Activated CD4-positive, CD25-positive, alpha-beta regulatory T cell treated with anti-CD3 and anti-CD28 coated beads, Interleukin-2, amount 50 U/mL, for 72 hours (primary cell): ENCODE measurements at places on chromosomes 2 and 18.
A peak's percentile ranks its signal among the peaks of the same experiment; 100 is the strongest.

- no peak for DNase-seq
These were observed at the start of gene OTOF for GRCh38 chr2:26477911-26478253. Gene OTOF, minus strand, starts transcription at chr2:26478124.

DNA sequence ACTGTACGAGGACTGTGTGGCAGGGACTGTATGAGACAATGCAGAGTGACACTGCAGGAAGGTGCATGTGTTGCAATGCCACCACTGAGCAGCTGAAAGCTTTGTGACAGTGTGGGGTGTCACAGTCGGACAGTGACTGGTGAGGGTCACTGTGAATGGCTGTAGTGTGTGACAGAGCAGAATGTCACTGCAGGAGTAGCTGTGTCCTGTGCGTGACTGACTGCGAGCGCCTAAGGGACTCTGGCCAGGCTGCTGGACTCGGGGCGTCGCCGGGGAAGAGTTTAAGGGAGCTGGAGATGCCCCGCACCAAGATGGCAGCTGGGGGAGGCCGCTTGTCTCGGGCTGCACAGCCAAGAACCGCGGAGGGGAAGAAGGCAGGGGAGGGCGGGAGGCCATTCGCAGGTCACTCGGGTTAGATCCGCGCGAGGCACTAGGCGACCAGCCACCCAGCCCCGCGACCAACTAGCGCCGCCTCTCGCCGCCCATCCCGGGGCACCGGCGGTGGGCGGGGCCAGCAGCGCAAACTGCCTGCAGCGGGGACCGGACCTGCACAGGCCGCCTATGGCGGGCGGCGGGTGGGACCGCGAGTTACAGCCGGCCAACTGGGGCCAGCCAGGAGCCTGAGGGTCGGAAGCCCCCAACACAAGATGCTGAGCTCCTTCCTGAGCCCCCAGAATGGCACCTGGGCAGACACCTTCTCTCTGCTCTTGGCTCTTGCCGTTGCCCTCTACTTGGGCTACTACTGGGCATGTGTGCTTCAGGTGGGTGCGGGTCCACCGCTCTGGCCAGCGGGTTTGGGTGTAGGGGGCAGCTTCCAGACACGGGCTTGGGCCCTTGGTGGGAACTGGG lies at the start of gene ABHD1:
TSS of gene ABHD1 (plus strand) at position 514 of the 849 bp plus-strand sequence. CDS start at position 648, 134 bp downstream.
- DNase-seq: peak; percentile 69

DNA sequence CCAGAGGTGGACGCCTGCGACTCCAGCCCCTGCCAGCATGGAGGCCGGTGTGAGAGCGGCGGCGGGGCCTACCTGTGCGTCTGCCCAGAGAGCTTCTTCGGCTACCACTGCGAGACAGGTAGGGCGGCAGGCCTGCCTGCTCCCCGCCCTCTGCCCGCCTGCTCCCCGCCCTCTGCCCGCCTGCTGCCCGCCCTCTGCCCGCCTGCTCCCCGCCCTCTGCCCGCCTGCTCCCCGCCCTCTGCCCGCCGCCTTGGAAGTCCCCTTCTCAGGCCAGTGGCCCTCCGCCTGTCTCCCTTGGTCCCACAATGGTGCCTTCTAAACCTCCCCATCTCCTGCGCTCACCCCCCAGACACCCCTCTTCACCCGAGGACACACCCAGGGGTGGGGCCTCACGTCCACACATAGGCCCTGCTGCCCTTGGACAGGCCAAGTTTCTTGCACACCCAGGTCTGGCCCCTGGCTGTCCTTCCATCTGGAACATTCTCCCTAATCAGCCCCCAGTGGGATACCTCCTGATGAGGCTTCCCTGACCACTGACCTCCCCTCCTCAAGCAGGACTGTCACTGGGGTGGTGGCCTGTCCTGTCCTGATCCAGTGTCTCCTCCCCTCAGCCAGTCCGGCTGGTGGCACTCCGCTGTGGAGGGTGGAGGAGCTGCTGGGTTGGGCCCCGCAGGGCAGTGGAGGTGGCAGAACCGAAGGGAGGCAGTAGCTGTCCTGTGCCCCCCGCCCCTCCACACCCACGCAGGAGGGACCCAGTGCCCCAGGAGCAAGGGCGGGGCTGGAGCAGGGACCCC lies 37.9 kb downstream of the MTERF4 start:
- peak; percentile 42 for DNase-seq

- no peak for DNase-seq
These were observed 12.5 kb downstream of the CAPN14 start for GRCh38 chr2:31204783-31205182.

DNA sequence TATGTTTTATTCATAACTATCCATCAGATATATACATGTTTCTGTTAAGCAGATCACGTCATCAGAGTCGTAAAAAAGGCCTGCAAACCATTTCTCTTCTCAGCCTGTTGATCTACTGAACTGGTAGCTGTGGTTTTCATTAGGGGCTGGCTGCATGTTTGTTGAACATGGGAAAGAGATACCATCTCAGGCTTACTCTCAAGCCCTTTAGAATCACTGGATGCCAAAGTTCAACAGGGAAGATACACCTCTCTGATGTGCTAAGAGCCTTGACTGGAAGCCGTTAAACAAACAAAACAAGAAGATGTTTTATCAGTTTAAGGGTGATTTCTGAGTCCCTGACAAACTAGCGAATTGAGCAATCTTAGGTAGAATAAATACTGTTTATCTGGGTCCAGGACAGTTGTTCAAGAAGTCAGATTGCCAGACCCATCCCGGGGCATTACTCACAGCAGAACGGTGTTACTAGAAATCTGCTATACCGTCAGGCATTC lies 94.5 kb upstream of the LMAN1 start:
- DNase-seq: no peak

GRCh38 chr18:76972846-76973519 lies 150.6 kb downstream of the ZNF236 start:
- no peak for DNase-seq

- no peak for DNase-seq
These were observed at the start of gene LHCGR for GRCh38 chr2:48755473-48755872. Gene LHCGR, minus strand, starts transcription at chr2:48755724. Its CDS starts 53 bp downstream, at chr2:48755671.

DNA sequence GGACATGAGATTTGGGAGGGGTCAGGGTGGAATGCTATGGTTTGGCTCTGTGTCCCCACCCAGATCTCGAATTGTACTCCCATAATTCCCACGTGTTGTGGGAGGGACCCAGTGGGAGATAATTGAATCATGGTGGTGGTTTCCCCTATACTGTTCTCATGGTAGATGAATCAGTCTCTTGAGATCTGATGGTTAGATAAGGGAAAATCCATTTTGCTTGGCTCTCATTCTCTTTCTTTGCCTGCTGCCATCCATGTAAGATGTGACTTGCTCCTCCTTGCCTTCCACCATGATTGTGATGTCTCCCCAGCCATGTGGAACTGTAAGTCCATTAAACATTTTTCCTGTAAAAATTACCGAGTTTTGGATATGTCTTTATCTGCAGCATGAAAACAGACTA lies 80.9 kb upstream of the GALNT5 start:
- DNase-seq: no peak

DNA sequence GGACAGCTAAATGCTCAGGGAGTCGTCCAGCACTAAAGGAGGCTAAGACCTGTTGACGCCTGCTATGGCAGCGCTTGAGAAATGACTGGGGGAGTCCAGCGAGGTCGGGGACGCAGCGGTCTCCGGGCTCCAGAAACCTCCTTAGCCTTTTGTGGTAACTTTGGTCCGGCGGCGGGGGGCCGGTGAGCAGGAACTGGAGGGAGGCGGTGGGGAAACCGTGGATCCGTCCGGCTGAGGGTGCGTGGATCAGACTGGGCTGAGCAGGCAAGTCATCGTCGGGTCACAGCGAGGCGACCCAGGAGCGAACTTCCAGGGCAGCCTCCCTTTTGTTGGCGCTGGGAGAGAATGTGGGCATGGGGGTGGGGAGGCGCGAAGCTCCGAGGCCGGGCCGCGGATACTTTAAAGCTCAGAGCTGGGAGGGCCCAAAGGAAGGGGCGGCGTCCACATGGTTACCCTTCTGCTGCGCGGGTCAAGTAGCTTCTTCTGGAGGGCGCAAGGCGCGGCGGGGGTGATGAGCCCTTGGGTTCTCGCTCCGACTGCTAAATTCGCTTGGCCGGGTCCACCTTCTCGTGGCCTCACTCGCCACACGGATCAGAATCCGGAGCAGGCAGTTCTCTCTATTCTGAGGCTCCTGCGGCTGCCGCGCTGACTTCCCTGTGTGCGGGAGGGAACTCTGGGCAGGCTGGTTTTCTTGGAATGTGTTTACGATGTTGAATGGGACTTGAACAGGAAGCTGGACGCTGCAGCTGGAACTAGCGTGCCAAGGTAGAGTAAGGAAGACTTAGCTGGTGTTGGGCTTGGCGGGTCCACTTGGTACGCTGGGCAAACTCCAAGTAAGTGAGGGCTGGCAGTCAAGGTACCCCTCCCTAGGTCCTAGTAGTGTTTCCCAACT lies 920 bp downstream of the GULP1 start:
- no peak for DNase-seq

DNA sequence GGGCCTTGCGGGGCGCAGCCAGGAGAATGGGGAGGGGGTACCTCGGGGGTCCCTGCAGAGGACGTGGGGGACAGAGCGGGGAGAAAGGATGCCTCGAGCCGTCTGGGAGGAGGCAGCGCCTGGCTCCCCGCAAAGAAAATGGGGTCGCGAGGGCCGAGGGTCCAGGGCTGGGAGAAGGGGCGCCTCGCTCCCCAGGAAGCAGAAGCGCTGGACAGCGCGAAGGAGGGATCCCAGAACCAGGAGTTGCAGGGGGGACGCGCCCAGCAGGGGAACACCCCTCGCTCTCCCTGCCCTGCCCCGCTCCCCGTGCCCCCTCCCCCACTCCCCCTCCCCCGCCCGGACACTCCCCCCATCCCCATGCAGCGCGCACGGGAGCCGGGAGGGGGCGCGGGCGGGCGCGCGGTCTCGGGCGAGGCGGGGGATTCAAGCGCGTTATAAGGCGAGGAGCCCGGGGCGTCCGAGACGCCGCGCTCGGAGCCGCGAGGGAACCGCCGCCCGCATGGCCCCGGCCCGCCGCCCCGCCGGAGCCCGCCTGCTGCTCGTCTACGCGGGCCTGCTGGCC lies at the start of gene ERFE:
TSS of gene ERFE (plus strand) at position 462 of the 562 bp plus-strand sequence. CDS start at position 500, 38 bp downstream.
- DNase-seq: no peak

DNA sequence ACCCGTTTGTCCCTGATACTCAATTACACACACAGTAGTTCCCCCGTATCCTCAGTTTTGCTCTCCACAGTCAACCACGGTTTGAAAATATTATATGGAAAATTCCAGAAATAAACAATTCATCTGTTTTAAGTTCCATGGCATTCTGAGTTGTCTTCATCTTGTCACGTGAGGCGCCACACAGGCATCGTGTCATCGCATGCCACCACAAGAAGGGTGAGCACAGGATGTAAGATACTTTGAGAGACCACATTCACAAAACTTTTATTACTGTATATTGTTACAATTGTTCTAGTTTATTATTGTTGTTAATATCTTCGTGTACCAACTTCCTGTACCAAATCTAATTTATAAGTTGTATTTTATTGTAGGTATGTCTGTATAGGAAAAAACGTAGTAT lies 17.7 kb downstream of the ADNP2 start:
- DNase-seq: no peak

- no peak for DNase-seq
These were observed 122.9 kb upstream of the ITGA4 start for GRCh38 chr2:181334158-181334826.

- no peak for DNase-seq
These were observed 1.7 kb upstream of the DYSF start for GRCh38 chr2:71451705-71452104.

GRCh38 chr2:101002562-101003277 lies 631 bp downstream of the RPL31 start:
- no peak for DNase-seq

DNA sequence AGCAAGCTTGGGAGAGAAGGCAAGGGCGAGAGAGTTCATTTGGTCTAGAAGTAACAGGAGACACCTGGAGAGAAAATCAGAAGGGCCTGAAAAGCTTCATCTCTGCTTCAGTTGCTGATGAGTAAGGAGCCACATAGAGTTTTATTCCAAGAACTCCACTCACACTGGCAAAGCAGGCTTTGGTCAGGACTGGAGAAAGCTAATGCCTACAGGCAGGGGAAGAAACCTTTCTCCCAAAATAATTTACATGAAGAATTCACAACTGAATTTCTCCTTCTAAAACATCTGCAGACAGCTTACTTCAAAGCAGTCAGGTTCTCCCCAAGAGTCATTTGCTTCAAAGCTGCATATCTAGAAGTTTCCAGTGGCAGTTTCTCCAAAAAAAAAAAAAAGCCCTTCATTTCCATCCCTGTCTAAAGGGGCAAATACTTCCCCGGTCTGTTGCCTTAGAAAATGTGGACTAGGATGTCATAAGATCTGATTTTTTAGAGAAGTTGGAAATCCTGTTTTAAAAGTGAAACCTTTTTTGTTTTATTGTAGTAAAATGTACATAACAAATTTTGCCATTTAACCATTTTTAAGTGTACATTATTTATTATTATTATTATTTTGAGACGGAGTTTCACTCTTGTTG lies 46.3 kb downstream of the TMEM247 start:
- no peak for DNase-seq

GRCh38 chr2:175931805-175932204 lies 70.3 kb downstream of the LNPK start:
- DNase-seq: no peak

DNA sequence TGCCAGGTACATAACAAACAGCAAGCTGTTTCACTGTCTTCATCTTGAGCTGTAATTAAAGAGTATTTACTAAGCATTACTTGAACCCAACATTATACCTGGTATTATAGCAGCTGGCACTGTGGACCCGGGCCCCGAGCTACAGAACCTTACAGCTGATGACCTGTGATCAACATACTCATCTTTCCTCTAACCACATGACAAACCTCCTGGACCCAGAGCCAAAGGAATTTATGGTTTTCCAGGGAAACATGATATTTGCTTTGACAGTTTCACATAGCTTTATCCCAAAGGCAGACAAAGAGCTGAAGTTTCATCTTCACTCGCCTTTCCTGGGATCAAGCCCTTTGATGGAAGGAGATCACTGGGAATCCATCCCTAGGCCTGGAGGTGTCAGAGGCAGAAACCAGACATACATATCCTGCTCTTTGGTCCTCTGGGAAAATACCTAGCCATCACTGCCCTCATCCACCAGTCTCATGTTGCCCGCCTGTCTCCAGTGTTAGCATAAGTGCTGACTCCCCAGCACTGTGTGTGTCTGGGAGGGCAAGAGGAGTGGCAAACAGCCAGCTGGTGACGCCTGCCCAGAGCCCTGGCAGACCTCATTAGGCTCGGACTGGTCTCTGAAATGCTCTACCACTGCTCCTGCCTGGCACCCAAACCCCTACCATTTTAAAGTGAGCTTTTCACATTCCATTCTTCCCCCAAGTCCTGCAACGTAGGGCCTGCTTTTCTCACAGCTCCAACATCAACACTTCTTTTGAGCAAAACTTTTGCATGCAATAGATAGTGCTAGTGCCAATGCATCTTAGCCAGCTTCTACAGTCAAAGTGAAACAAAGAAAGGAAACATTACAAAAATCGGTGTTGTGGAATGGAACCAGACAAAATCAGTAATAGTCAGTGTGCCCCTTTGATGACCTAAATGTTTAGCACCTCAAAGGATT lies 138.8 kb upstream of the CTAGE1 start:
- DNase-seq: no peak

- DNase-seq: no peak
These were observed 9.2 kb downstream of the CHST9 start for GRCh38 chr18:27175914-27176313.

GRCh38 chr2:151526572-151527090 lies 116.9 kb downstream of the RIF1 start:
- DNase-seq: no peak

GRCh38 chr2:206086716-206087350 lies 859 bp upstream of the INO80D start:
- no peak for DNase-seq

GRCh38 chr2:209721497-209721896 lies 50.1 kb upstream of the UNC80 start:
- no peak for DNase-seq

GRCh38 chr2:172342078-172342477 lies 85.3 kb upstream of the ITGA6 start:
- no peak for DNase-seq

GRCh38 chr2:138703242-138703641 lies 76.9 kb downstream of the NXPH2 start:
- DNase-seq: no peak
